ENCODE measurements at places on chromosomes 6 and 20.

- no peak for DNase-seq
Observed at GRCh38 chr20:43746344-43747137, 19.7 kb upstream of the GTSF1L start.

- DNase-seq, result no peak
Observed at GRCh38 chr6:45195137-45195536, 133.0 kb upstream of the RUNX2 start.

DNA sequence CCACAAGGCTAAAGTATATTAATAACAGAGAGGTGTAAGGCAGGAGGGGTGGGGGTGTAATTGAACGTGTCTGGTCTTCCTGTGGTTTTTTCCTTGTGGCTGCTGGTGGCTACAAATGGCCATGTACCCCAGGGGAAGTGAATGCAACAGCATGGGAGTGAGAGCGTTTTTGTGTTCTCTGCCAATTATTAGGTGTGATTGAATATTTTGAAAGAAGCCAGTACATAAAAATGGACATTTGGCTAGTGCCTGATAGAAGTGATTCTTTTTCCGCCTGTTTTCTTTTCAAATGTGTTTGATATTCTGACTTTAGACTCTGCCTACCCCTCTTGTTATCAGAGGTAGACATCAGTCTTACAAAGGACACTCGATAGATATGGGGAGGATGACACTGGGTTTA, 141.3 kb downstream of the PRL start:
- no peak for DNase-seq

DNA sequence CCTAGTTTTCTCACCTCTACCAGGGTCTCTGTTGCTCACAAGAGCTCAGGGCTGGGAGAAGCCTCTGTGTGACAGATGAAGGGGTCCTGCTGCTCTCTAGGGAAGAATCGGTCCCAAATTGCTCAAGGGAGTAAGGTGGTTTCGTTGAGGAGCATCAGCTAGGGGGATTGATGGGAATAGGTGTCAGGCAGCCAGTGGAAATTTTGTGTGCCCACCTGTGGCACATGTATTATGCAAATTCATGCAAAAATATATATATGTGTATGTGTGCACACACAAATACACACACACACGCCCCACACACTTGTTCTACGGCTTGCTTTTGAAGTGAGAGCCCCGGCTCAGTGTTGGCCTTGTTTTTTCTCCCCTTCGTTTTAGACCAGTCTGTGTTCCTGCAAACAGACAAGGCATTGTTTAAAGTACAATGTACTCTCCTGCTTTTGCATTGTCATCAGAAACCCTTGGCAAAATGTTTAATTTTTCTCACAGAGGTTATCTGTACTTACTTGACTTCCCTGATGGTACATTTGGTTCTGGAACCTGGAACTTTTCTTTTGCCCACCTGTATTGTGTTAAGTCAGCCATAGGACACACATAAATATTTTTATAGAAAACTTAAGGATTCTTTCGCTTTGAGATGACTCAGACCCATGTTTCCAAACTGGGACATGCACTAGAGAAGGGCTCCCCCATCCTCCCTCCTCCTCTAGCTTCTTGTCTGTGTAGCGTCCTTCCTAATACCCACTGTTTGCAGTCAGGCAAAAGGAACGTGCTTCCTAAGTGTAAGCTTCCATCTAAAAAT, 26.7 kb downstream of the FOXO3 start:
- DNase-seq, result peak; percentile 75

DNA sequence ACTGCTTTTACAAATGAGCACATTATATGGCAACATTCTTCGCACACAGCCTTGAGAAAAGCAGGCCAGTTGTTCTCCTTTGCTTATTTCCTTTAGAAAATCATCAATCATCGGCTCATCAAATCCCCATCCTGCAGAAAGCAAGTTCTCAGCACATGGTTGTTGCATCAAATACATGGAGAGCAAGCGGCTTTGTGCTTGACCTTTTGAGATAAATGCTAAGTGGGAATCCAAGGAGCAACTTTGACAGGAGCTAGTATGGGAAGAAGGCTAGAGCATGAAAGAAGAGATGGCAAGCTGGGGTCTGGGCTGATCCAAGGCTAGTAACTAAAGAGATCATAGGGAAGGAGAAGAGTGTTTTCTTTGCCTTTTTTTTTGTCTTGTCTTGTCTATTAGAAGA, 43.2 kb upstream of the ADTRP start:
- DNase-seq, result no peak

DNA sequence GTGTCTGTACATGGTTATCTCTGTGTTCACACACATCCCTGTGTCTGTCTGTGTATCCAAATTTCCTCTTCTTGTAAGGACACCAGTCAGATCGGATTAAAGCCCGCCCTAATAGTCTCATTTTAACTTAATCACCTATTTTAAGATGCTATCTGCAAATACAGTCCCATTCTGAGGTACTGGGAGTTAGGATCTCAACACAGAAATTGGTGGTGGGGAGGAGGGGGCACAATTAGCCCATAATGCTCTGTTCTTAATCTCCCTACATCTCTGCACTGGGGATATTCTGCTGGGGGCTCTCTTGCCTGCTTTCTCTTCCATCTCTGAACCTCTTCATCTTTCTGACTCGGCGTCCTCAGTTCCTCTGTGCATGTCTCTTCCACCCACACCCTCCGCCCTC, 320.7 kb downstream of the CDC5L start:
- no peak for DNase-seq

DNA sequence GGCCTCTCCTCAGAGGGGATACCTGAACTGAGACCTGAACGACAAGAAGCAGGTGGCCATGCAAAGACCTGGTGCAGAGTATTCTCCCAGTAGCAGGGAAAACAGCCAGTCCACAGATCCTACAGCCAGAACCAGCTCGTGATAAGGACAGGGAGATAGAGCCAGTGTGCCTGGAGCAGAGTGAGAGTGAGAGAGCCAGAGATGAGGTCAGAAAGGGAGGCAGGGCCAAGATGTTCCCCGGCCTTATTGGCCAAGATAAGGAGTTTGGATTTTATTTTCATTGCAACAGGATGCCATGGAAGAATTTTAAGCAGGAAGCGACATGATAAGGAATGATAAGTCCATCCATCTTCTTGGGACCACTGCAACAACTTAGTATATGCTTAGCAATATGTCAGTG, 111.8 kb downstream of the UBE3D start:
- no peak for DNase-seq

DNA sequence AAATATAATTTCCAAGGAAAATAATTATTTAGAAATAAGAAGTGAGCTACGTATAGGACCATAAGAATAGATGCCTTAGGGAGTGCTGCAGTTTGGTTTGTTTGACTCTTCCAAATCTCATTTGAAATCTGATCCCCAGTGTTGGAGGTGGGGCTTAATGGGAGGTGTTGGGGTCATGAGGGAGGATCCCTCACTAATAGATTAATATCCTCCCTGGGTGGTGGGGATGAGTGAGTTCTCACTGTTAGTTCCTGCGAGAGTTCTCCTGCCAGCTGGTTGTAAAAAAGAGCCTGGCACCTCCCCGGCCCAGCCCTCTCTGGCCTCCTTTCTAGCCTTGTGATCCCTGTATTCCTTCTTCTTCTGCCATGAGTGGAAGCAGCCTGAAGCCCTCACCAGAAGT, 69.3 kb downstream of the RCAN2 start:
- DNase-seq, result no peak

GRCh38 chr6:139960671-139961070, 586.2 kb upstream of the CITED2 start:
- DNase-seq, result no peak

All from AG10803 (cell line).